ENCODE measurements at places on chromosomes 16 and 17. TPM values are rescaled to one million over a fixed set of nuclear protein-coding genes. Genes with fewer than 3 reads are reported as not detected.

Gene KIF2B
- polyA plus RNA-seq: not detected

DNA sequence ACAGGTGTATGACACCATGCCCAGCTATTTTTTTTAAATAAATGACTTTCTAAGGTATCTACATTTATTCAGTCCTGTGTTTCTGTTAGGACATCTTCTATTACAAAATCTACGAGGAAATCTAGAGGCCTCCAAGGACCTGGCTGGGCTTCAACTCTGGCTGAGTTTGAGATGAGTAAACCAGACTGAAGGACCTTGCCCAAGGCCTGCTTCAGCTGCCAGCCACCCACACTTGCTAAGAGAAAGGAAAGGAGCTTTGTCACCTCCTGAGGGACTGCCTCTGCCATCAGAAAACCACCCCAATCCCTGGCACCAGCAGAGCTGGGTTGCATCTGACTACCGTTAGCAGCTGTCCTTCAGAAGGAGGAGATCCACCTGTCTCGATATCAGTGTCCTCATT, 1.3 kb upstream of the MYO1D start:
- peak; percentile 24 for DNase-seq
- peaks cover 3% of the 10 kb centered on the region for H3K4me1 ChIP-seq
- no peaks in the 10 kb centered on the region for H3K36me3 ChIP-seq
- no peak overlapping the region for H3K4me3 ChIP-seq

Gene PRR15L
- polyA plus RNA-seq: not detected

Gene SLC47A2
- polyA plus RNA-seq: not detected

- peaks cover 20% of the 10 kb centered on the region for H3K36me3 ChIP-seq
- DNase-seq: no peak
- no peak overlapping the region for H3K27ac ChIP-seq
- H3K27me3 ChIP-seq: no peaks in the 10 kb centered on the region
- no peaks in the 10 kb centered on the region for H3K4me1 ChIP-seq
- no peak overlapping the region for H3K4me3 ChIP-seq
Measured at GRCh38 chr17:68443972-68444464, 13.3 kb downstream of the WIPI1 start.

DNA sequence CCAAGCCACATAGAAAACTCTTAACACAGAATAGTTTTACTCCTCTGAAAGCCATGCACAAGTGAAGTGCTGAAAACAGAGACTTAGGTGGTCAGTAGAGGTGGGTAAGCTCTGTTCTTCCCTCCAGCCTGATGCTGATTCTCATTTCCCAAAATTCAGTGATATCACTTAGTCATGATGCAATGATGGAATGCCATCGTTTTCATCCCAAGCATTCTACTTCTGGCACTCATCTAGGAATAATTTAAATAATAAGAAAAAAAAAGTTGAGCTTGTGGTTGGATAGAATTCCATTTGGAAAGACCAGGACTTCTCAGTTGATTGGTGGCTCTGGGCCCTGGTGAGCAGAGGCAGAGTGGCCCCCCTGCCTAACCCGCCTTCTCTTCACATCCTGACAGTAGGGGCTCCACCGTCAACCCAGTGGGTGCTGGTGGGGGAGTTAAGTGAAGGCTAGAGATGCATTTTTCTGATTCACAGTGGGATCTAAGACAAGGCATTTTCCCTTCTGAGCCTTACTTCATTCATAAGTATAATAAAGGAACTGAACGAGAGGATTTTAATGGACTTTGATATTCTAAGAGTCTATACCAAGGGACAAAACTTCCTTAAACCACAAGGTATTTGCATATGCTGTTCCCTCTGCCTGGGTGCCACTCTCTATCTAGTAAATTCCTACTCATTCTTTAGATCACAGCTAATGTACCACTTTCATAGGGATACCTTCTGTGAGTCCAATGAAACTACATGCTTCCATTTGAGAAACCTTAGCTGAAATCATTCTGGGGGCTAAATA, 310.3 kb upstream of the DYNLRB2 start:
- H3K4me3 ChIP-seq: no peak overlapping the region
- no peaks in the 10 kb centered on the region for H3K27me3 ChIP-seq
- H3K4me1 ChIP-seq: peaks cover 4% of the 10 kb centered on the region
- H3K27ac ChIP-seq: no peak overlapping the region

Gene RUNDC3A
- not detected for polyA plus RNA-seq

Gene MMP25
- 0.02 TPM for polyA plus RNA-seq

Gene MMP28
- polyA plus RNA-seq: 1.1 TPM

GRCh38 chr16:80993307-80993706, 13.4 kb downstream of the CMC2 start:
- peaks cover 1% of the 10 kb centered on the region for H3K36me3 ChIP-seq
- H3K27ac ChIP-seq: peak overlapping the region; percentile 62
- peak; percentile 81 for DNase-seq
- peaks cover 10% of the 10 kb centered on the region for H3K4me1 ChIP-seq
- no peak overlapping the region for H3K4me3 ChIP-seq
- H3K27me3 ChIP-seq: no peaks in the 10 kb centered on the region
